Activated CD8-positive, alpha-beta memory T cell treated with anti-CD3 and anti-CD28 coated beads for 4 hours (primary cell): ENCODE measurements at places on chromosomes 6 and 20.

GRCh38 chr6:90083891-90084290 is 189.6 kb downstream of the GJA10 start:
- no peak for DNase-seq

- no peak for DNase-seq
Observed at GRCh38 chr6:139923964-139924475, 549.6 kb upstream of the CITED2 start.

- DNase-seq: no peak
Observed at GRCh38 chr6:88683734-88684133, 279.7 kb downstream of the RNGTT start.

DNA sequence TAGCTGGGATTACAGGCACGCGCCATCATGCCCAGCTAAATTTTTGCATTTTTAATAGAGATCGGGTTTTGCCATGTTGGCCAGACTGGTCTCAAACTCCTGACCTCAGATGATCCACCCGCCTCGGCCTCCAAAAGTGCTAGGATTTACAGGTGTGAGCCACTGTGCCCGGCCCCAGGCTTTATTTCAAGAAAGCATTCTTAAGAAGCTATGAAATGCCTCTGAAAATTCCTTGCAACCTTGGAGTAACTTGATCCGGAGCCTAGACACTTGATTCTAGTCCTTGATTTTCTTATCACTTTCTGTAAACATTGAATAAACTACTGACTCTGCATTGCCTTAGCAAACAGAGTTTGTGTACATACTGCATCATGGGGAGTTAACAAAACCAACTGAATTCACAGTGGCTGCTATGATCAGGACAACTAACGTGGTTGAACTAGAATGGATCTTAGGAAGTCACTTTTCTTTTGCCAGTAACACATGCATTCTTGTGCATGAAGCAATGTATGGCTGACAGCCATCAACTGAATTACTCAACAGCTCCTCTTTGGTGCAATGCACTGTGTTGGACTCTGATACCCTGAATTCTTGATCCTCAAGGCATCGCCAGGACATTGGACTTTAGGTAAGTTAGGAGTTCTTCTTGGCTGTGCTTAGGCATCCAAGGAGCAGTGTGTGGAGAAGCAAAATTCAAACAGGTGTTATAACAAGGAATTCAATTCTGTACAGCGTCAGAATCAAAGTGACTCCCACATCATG is 102.8 kb upstream of the TMEM170B start:
- no peak for DNase-seq

GRCh38 chr6:46990031-46990644 is 52.0 kb downstream of the ADGRF1 start:
- DNase-seq: no peak

GRCh38 chr20:21074605-21075336 is 31.4 kb downstream of the LINC00237 start:
- no peak for DNase-seq

DNA sequence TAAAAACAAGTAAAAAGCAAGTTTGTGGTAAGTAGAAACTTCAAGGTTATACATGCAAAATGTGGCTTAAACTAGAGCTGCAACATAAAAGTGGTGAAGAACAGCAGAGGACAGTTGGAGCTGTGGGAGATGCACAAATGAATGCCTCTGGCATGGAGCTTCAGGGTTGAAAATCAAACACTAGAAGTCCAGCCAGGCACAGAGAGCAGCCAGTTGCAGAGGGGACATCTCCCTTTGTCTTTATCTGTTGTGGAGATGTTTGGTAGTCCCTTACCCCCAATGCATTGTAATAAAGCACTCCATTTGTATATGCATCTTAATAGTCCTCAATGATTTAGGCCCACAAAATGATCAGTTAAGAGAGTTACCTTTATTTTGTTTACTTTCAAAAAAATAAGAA is 73.1 kb upstream of the C20orf144 start:
- DNase-seq: no peak

- no peak for DNase-seq
Observed at GRCh38 chr6:79064635-79065034, 13.4 kb downstream of the PHIP start.

DNA sequence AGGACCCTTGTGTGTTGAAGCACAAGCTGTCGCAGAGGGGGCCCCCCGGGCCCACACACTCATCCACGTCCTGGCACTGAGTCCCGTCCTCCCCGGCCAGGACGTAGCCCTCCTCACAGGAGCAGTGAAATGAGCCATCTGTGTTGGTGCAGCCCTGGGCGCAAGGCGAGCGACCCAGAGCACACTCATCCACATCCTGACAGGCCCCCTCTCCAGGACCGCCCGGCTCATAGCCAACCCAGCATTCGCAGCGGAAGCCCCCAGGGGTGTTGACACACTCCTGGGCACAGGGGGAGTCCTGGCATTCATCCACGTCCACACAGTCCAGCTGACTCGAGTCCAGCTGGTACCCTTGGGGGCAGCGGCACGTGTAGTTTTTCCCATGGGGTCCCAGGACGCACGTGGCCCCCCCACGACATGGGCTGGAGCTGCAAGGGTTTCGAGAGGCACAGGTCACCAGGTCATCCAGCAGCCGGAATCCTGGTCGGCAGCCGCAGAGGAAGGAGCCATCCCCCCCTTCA is 1.2 kb downstream of the CD93 start:
- DNase-seq: no peak

GRCh38 chr6:19791267-19791666 is 45.9 kb upstream of the ID4 start:
- DNase-seq: no peak

GRCh38 chr6:158861686-158862381 is 42.7 kb upstream of the EZR start:
- no peak for DNase-seq

DNA sequence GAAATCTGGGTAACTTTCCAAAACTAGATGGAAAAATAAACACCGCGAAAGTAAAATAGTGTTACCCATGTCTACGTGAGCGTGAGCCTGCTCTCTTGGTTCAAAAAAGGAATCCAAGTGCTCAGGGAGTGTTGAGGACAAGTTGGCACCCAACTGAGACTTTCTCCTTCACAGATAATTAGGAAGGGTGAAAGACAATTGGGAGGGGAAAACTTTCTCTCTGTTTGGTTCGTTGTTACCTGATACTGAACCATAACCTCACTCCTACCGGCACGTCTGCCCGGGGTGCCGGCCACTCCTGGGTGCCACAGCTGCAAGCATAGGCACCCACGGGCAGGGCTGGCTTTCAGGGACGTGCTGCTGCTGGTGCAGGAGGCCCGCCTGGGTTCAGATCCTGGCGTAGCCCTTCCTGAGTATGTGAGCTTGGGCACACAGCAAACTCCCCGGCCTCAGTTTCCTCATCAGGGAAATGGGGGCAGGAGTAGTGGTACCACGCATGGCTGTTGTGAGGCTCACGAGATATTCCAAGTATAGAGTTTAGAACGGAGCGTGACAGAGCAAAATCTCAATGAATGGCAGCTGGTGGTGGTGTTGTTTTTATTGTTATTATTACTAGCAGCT is 38.2 kb upstream of the PMEPA1 start:
- DNase-seq: no peak
